ENCODE measurements at places on chromosomes 2 and 18. TPM values are rescaled to one million over a fixed set of nuclear protein-coding genes. Genes with fewer than 3 reads are reported as not detected.

GRCh38 chr18:68847219-68847837 lies 49.4 kb downstream of the CCDC102B start:
- DNase-seq = peak; percentile 4

DNA sequence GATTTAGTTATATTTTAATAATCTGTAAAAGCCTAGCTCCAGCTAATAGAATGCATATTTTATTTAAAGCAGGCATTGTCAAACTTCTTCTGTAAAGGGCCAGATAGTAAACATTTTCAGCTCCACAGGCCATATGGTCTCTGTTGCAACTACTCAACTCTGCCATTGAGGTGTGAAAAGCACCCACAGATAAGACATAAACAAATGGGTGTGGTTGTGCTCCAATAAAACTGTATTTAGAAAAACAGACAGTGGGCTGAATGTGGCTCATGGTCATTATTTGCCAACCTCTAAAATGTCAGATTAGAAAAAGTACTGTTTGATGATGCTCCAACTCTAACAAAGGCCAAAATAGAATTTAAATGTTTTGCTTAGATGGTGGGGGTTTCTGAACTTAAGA lies 519.9 kb downstream of the RNF144A start:
- DNase-seq = no peak

DNA sequence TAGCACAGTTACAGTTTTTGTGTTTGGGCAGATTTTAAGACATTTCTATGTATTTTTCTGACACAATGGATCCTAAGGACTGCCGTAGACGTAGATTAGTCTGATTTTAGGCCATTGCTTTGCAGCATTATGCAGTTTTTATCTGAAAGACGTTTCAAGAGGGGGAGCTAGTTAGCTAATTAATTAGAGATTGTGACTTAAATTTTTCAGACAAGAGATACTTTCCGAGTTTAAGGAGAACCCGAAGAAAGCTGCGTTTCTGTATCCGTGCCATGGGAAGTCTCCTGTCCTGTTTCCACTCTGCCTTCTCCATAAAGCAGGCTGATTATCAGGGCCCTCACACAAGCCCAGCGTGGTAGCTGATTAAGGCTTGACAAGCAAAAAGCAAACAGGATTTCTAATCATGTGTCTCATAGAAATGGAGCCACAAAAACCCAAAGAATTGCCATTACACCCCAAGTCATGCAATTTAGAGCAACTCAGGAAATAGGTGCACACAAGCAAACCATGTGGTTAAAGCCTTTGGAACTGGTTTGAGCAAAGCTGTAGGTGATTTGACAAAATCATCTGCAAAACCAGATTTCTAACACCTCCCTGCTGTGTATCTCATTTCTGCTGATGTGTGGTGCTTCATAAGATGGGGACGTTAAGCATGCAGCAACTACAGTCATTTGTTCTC lies 808.1 kb downstream of the RNF144A start:
- peak; percentile 30 for DNase-seq

GRCh38 chr2:6445156-6445555 lies 420.6 kb downstream of the CMPK2 start:
- no peak for DNase-seq

GRCh38 chr2:143473216-143473615 lies 344.0 kb downstream of the ARHGAP15 start:
- DNase-seq = no peak

DNA sequence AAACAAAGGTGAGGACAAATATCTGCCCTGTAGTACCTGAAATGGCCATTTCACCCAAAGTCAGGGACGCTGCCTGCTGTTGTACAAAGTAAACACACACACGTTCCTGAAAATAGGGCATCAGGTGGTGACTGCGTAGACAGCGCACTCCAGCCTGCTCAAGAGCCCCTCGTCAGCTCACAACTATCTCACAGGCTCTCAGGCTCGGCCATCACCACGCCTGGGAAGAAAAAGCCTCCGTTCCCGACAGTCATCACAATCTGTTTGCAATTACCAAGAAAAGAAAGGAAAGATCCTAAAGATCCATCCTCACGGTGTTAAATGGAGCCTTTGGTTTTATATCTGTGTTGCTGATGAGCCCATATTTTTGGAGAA lies 230.2 kb downstream of the ZNF516 start:
- DNase-seq = no peak

DNA sequence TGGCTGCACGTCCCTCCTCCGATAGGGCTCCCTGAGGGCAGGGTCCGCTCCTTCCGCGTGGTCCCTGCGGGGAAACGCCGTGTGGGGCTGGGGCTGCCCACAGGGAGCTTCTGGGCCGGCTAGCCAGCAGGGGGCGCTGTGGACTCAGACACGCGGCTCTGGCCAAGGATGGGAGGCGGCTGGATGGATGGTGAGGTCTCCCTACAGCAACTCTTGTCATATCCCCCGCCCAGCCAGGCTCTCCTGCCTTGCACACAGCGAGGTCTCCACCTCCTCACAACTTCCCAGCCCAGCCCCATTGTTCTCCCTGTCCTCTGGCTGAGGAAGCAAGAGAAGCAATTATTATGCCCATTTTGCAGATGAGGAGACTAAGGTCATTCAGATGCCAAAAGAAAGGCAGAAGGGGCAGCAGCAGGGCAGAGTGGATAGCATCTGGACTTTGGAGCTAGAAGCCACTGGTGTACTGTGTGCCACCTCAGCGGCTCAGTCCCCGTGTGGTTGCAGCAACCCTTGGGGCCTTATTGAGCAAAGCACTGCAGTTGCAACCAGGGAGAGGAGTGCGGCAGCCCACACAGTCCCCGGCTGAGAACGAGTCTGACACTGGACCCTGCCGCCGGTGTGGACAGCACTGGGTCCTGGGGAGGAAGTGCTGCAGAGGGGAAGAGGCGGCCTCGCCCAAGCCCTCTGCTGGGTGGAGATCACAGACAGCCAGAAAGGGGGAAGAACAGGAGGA lies 99.0 kb downstream of the ZFP36L2 start:
- DNase-seq = no peak

DNA sequence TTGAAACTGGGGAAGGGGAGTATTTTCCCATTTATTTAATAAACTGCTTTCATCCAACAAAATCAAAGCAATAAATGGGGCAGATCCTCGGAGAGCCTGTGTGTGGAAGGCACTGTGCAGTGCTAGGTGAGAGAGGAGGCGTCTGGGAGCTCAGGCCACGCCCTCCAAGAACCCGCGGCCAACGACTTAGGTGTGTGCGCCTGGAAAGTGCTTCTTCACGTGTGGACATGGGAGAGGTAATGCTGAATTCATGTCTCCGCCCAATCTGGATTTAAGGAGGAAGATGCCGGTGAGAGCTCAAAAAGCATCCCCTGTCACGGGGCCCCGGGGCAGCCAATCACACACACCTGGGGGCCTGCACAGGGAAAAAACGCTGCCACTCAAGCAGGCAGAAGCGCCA lies 77.4 kb downstream of the HDAC4 start:
- DNase-seq = no peak

FBXO48 gene
- polyA plus RNA-seq = 1.7 TPM

All from renal pelvis (tissue), 12 donors.